ENCODE measurements at places on chromosomes 1 and 21. TPM values are rescaled to one million over a fixed set of nuclear protein-coding genes. Genes with fewer than 3 reads are reported as not detected.

TIE1 gene
- total RNA-seq, result not detected

SLC44A5 gene
- total RNA-seq, result 11.6 TPM

GRCh38 chr1:81550753-81551152, 250.0 kb upstream of the ADGRL2 start:
- no peak for DNase-seq

GRCh38 chr1:52899445-52899894, 22.1 kb downstream of the ECHDC2 start:
- no peak for DNase-seq

DNA sequence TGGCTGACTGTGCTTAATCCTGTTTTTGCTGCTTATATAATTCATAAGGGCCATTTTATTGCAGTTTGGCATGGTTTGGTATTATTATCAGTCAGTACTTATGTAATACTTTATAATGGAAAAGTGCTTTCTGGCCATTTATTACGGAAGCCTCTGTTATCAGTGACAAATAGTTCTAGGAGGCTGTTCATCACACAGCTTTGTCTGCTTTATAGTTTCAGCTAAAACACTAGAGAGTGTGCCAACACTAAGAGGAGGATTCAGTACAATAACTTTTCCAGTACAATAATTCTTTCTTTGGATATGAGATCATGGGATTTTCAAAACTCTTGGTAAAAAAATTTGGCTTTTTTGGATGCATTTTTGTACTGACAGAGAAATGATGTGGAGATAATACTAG, 102.9 kb upstream of the PTGFR start:
- no peak for DNase-seq

DNA sequence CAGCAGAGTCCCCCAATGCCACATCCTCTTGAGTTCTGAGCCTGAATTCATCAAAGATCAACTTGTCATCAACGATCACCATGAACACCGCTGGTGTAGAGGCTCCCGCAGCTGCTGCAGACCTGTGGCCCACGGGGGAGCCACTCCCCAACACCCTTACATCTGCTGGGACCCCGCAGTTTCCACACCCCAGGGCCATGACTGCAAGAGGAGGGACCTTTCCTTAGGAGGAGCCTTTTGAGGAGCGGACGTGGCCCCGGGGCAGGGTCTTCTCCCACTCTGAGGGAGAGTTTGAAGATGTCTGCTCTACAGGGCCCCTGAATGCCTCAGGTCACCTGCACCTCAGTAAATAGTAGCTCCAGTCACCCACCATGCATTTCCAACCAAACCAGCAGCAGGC, 2.7 kb downstream of the PRDM15 start:
- DNase-seq, result no peak

All from MCF 10A (cell line).